Right ventricle myocardium superior (tissue), 1 donor: ENCODE measurements at places on chromosomes 5 and 9.
A peak's percentile ranks its signal among the peaks of the same experiment; 100 is the strongest.

DNA sequence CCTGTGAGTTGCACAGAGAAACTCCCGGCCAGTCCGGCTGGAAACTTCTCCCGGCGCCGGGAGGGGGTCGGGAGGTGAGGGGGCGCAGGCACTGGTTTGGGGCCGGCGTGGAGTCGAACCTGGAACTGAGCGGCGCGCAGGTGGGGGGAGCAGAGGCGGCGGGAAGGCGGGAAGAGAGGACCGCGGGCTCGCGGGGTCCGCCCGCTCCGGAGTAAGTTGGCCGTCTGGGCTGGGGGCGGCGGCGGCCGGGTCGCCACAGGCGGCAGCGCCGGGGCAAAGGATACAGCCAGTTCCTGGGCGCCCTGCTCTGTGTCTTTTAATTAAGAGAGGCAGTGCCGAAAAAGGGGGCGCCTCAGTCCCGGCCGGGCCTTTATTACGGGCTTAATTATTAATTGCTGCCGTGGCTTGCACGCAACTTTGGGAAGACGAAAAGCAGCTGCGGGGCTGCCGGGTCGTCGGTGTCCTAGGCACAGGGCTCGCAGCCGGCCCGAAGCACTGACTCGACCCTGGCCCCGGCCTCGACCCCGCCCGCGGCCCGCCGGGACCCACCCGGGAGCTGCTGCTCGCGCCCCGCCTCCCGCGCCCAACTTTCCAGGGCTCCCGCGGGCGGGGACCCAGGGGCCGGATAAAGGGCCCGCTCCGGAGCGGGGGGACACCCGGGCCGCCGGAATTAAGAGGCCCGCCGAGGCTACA, 1.1 kb downstream of the NTNG2 start:
- DNase-seq: no peak

DNA sequence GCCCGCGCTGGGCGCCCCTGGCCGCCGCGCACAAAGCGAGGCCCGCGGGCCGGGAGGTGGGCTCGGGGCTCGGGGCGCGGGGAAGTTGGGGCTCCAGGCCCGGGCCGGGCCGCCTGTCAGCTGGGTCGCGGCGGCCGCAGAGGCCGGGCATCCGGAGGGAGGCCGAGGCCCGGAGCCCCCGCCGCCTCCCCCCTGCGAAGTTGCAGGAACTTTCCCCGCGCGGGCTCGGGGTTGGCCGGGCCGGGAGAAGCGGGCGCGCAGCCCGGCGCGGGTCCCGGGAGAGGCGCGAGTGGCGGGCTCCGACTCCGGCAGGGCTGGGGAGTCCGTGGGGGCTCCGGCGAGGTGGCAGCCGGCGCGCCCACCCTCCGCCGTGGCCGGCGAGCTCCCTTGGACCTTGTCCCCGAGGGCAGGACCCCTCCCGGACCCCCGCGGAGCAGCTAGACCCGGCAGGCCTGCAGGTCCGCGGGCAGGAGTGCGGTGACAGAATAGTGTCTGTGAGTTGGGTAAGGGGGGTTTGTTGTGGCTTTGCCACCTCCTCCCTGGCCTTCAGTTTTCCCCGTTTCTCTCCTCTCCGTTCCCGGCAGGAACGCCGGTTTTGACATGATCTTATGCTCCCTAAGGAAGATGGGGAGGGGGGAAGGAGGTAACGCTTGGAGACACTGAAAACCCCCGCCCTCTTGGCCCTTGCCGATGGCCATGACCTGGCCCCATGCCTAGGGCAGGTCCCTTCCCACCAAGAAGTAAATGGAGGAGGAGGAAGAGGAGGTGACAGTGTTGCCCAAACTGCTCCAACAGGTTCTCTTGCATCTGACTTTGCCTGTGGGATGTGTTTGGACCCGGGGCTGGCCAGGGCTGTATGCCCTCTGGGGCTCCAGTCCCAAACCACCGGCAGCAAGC, 942 bp downstream of the PHF2 start:
- peak; percentile 70 for DNase-seq

DNA sequence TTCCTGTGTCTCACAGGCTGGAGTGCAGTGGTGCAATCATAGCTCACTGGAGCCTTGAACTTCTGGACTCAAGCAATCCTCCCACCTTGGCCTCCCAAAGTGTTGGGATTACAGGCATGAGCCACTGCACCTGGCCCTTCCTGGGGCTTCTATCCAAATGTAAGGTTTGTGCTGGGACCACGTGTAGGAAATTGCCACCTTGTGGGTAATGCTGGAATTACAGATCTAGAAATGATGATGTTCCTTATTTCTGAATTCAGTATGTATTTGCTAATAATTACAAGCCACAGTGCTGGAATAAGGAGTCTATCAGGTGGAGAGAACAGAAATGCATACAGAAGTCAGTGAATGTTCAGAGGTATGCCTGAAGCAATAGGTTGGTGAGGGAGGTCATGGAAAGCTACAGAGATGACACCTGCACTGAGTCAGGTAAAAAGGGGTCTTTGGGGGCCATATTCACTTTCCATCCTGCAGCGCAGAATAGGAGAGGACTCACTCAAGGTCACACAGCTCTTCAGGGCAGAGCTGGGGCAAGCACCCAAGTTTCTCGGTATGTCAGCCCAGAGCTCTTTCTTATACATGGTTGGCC, 8.8 kb upstream of the IGFBPL1 start:
- DNase-seq: no peak

- no peak for DNase-seq
These were observed 289.8 kb upstream of the GRAMD2B start for GRCh38 chr5:126133424-126133823.

DNA sequence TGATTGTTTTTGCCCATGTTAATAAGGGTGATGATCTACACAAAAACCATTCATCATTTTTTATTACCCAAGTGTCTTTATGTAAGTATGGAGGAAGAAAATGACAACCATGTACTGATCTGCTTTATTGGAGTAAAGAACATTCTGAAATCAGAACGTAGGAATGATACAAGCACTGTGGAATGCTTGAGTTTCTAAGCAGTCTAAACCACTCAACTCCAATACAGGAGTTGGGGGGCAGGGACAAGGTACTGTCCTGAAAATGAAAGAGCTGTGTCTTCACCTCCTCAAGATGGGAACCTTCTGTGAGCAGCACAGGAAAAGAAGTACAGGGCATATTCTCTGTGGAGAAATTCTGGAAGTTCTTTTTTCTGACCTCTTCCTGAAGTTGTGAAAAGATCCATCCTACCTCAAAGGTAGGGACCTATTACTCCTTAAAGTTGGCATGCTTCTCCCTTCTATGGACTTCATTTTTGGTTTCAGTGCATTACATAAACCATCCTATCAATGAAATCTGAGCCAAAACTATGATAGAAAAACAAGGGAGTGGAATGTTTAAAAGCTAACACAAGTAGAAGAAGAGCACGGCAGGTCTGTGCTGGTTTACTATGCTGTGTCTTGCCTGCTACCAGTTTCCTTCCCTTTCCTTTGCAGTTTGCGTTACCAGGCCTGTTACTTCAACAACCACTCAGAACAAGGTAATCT, 202.6 kb downstream of the SEMA5A start:
- no peak for DNase-seq

DNA sequence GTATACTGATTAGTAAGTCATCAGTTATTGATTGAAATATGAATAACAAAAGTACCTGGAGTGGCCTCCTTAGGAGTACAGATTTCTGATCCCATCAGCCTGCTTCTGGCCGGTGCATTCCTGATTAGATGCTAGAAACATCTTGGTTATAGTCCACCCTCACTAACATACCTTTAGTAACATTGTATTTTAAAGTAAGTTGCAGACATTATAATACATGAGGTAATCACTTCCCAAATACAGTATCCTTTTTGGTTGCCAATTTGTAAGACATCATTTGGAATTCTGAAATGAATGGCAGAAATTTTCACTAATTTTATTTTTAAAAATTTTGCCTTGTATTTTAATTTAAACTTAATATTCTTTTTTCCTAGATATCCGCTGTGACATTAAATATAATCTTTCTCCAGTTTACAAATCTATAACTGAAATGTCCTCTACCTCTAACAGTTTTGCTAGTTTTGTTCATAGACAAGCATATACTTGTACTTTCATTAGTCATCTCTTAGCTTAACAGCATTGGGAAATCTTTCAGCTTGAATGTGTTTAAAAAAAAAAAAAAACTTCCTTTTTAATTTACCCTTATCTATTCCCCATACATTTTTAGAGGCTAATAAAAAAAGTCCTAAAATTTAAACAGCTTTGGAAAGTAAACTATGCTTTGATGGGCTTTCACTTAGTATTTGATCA, 178.9 kb downstream of the XRCC4 start:
- no peak for DNase-seq

DNA sequence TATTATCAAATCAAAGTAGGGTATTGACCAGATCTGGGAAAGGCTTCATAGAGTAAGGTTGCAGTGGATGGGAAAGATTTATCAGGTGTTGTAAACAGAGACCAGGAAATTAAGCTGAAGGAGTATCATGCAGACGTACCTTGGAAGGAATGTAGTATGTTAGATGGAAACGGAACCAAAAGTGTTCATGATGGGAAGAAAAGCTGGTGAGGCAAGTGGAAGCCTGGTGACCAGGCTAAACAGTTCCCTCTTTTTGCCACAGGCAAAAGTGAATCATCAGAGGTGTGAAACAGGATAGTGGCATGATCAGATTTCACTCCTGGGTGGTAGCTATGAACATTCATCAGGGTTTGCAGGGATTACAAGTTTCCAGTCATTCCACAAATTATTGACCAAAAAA, 780.1 kb upstream of the DMAC1 start:
- DNase-seq: no peak

- no peak for DNase-seq
These were observed 368.4 kb downstream of the CDH18 start for GRCh38 chr5:19619571-19619970.

DNA sequence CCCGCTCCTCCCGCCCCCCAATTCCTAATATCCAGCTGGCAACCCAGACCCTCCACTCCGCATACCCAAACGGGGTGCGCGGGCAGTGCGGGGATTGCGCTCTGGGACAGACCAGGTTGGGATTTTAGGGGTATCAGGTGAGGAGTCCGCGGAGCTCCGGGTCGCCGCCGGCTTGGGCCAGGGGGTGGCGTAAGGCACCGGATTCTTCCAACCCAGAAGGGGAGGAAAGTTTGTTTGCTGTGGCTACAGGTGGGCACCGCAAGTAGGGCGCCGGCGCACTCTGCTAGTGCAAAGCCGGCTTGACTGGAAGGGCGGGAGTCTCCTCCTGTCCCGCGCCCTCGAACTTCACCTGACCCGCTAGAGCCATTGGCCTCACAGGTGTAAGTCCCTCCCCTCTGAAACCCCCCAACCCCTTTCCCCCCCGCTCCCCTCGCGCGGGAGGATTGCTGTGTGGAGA, 709 bp downstream of the IQGAP2 start:
- DNase-seq: peak; percentile 52

GRCh38 chr9:126483468-126484073, 130.2 kb upstream of the LMX1B start:
- no peak for DNase-seq

DNA sequence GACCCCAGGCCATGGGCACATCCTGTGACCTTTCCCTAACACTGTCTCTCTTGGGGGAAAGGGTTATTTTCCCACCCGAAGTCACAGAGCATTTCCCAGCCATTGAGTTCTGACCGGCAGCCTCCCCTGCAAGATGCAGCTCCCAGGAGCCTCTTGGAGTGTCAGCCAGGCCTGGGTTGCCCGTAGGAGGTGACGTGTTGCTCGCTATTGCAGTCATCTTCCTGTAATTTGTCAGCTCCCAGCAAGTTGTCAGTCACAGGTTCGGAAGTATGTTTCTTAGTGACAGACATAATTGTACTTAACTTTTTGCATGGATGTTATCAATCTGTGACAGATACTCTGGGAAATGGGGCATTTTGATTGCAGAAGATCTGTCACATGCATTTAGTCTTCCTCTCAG, 74.5 kb downstream of the MVB12B start:
- DNase-seq: no peak
